ENCODE measurements at places on chromosomes 2 and 18.

- no peak for DNase-seq
Measured at GRCh38 chr18:68489013-68489792, 225.7 kb downstream of the TMX3 start.

DNA sequence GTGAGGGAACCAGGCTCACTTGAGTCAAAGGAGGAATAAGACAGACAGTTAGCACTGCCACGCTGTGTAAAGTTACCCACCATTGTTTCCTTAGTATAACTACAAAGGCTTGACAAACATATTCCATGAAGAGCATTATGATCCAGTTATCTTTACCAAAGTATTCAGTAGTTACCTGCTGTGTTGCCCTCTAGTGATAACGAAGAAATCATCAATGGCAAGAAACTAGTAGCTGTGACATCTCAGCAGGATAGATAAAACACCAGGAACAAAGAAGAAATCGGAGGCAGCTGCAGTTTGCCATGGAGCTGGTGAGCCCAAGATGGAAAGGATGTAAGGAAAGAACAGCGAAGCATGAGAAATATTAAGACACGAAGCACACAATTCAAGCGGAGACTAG is 215.3 kb upstream of the FSHR start:
- DNase-seq = no peak

GRCh38 chr2:188345020-188345419 is 53.3 kb downstream of the GULP1 start:
- DNase-seq = no peak

GRCh38 chr2:111967018-111967417 is 68.6 kb downstream of the MERTK start:
- no peak for DNase-seq

DNA sequence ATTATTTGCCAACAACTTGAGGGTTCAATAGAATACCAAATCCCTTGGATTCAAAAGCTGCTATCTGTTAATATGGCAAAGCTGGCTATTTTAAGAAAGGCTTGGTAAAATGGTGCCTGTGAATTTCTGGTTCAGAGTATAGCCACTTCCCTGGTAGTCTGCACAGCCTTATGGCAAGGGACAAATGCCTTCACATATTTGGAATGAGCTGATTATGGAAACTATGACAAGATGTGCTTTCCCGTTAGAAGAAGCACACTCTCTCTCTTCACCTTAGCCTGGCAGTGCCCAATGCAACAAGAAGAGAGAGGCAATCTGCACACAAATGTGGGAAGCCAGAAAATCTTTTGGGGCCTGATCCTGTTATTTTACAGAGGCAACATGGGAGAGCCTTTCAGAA is 47.5 kb upstream of the MAP3K20 start:
- DNase-seq = no peak

GRCh38 chr2:165640247-165640929 is 153.7 kb downstream of the GALNT3 start:
- DNase-seq = no peak

DNA sequence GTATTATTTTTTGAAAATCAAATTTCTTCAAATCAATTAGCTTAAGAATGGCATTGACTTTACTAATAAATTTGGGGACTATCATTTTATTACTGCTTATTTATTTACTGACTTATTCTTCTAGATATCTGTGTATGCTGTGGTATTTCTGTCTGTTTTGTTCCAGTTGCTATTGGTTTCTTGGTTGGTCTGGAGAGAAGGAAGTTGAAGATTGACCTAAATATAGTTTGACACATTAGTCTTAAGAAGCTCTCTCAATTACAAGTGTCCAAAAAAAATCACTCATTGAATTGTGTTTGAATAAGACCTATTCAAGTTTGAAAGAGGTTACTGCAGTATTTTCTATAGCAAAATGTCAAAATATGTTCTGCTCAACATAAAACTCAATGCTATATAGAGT is 153.3 kb upstream of the KYNU start:
- DNase-seq = no peak

DNA sequence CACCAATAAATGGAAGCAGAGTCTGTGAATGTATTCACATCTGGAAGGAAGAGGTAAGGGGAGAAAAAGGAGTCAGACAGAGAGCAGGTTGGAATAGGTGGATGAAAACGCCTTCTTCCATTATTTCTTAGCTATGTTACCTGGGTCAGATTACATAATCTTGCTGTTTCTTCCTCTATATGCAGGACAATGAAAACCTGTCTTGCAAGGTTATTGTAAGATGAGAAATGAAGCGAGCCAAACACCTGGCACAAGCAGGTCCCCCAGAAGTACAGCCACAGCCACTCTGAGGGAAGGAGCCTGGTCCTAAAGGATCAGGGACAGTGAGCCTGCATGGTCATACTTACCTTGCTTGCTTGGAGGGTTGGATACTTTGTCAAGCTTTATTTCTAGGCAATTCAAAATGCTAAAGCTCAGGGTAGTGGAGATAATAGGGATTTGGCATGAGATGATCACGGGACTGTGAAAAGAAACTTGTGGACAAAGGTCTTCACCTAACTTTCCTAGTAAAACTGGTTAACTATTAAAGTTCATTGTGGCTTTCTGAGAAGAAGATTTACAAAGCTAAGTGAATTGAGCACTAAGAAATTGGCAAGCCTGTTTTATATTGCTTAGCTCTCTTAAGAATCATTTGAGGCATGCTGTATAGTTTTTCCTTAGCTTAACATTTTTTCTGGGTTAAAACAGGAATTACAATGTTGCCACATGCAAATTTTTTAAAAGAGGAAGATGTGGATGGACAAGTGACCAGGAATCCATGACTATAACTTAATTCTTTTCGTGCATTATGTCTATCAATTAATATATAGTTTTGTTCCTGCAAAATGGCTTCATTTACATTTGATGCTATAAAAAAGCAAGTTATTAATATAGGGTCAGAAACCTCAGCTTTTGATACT is 15.7 kb upstream of the PLA2R1 start:
- no peak for DNase-seq

DNA sequence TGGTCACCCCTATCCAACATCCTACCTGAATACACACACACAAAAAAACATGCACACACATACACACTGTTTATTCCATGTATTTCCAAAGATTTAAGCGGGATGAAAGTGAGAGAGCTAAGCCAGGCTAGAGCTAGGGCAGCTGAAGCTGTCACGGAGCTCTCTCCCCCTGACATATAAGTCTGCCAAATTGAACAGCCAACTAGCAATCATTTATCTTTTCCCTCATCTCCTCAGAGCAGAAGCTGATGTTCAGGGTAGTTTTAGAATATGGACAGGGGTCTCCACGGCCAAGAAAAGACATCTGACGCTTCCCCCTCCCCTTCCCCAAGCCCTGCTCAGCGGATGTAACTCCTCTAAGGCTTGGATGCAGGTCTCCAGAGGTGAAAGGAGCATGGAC is 171.6 kb downstream of the GRB14 start:
- DNase-seq = no peak

GRCh38 chr2:160085662-160086061 is 23.2 kb upstream of the PLA2R1 start:
- DNase-seq = no peak

GRCh38 chr2:134711692-134712091 is 7.1 kb downstream of the TMEM163 start:
- DNase-seq = no peak

DNA sequence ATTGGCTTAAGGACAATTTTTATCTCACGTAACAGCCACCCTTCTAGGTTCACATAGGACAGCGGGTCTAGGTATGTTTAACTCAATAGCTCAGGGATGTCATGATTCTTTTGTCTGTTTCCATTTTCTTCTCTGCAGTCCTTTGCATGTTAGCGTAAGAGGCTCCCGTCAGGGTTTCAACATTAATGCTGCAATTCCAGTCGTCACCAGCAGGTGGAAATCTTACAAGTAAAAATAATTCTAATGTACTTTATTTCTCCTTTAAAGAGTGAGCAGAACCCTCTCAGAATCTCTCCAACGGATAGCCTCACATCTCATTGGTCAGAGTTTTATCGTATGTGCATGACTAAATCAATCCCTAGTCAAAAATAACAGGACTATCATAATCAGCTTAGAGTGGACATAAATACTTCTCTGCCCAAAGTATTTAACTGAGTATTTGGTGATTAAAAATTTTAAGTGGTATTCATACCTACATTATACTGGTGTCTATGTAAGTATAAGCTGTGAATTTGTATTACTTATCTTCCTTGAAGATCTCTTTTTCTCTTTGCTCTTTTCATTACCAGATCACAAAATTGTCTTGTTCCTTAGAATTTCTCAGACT is 487.2 kb upstream of the GCFC2 start:
- DNase-seq = no peak

DNA sequence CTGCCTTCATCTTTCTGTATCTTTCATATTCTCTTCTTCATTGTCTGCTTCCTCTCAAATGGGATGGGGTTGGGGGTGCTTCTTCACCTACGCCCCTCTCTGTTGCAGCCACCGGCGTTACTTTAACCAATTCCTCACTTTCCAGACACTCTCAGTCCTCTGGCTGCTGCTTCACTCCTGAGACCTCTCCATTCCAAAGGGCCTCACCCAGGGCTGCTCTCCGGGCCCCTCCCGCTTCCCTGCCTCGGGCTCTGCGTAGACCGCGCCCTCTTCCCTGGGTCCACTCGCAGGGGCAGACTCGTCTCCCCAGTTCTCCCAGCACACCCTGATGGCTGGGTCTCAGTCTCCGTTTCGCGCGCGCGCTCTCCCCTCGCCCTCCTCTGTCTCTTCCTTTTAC is 926 bp downstream of the SERPINB8 start:
- no peak for DNase-seq

DNA sequence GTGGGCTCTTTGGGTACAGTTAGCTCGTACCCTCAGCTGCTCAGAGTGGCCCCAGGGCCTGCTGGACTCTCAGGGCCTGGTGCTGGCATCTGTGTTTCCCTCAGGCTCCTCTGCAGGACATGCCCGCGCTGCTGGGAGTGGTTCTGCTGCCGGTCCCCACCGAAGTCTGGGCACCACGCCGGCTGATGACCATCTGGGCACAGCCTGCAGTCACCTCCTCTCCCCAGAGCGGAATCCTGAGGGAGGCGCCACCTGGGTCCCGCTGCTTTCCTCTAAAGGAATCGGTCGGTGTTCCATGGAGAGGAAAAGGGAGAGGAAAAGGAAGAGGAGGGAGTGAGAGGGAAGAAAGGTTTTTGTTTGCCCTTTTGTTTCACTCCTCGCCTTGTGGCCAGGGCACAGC is 43.6 kb downstream of the MC2R start:
- DNase-seq = no peak

DNA sequence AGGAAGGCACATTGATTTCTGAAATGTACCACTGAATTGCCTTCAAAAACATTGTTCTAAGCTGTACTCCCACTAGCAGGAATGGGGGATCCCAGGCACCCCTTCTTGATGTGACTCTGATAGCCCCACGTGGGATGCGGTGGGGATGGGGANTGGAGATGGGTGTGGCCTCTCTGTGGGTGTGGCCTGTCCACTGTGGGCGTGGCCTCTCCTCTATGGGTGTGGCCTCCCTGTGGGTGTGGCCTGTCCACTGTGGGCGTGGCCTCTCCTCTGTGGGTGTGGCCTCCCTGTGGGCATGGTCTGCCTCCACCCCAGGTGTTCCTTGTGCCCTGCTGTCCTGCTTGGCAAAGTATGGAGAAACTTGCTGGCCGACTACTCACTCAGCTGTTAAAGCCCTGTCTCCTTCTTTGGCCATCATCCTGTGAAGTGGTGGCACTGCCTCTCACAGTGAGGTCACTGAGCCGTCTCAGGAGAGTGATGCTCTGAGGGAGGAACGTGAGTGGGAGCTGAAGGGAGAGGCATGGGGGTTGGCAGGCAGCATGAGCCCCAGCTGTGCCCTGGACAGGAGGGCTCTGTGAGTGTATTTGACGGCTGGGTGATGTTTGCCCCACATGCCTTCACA is 6.7 kb upstream of the PARD6G start:
- no peak for DNase-seq

GRCh38 chr2:233100192-233100998 is 40.3 kb downstream of the INPP5D start:
- DNase-seq = no peak

DNA sequence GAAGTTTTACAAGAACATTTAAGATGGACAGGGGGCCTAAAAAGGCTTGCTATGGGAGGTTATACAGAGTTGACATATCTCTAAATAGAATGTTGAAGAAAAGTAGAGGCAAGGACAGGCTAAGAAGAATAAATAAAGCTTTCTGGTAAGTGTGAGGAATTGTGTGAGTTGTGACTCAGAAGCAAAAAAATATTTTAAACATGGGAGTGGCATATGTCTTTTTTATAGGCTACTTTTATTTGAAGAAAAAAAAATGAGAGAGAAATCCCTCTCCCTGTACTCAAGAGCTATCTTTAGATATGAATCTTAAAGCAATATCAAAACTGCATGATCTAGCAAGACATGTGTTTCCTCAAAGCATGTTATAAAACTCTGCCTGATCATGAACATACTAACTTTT is 41.1 kb downstream of the RAB3GAP1 start:
- DNase-seq = no peak

DNA sequence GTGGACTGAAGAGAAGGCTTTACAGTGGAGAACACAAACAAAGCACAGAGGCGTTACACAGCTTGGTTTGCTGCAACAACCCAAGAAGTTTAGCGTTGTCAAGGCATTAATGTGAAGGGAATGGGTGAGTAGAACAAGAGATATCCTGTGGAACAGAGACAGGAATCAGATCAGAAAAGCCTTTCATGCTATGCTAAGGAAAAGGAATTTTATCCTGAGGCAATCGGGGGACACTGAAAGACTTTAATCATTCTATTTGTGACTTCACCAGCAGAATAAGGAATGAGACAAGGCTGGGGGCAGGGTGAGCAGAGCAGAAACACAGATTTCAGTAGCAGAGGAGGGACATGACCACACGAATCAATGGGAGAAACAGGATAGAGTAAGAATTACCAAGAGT is 600.7 kb downstream of the IRS1 start:
- DNase-seq = no peak

GRCh38 chr2:28626891-28627421 is 124.7 kb upstream of the PPP1CB start:
- no peak for DNase-seq

DNA sequence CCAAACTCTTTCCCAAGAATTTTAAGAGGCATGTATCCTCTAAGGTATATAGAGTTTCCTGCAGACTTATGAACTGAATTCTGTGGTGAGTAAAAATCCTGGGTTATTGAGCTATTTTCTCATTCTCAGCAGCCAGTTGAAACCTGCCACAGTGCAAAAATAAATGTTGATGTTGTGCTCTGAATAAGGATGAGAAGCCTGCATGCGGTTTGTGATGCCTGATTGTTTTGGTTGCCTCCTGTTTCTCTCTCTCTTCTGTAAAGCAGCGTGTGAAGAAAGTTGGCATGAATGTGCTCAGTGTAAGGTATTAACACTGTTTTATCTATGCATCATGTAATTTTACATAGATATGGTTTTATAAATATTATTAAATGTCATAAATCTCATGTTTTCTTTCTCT is 452.6 kb downstream of the CDH2 start:
- no peak for DNase-seq

DNA sequence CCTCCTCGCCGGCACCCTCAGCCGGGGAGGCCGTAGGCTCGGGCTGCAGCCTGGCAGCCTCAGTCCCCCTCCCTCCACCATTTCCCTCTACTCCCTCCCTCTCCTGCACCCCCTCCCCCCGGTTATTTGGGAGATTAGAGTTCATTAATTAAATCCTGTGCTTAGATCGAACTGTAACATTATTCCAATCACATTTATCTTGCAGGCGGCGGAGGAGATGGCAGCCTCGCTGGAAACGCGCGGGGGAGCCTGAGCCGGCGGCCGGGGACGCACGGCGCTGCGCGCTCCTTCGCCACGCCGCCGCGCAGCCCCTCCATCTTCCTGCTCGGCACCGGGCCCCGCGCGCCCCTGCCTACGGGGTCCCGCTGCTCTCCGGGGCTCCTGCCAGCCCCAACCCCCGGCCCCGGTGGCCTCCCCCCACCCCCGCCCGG is at the start of gene ST8SIA3:
ST8SIA3 (plus strand) TSS at position 287 of the 431 bp plus-strand sequence. CDS start 290 bp downstream, outside the sequence.
- DNase-seq = no peak

Measured in activated CD8-positive, alpha-beta memory T cell treated with anti-CD3 and anti-CD28 coated beads for 48 hours (primary cell).